ENCODE measurements at places on chromosomes 2 and 18.

DNA sequence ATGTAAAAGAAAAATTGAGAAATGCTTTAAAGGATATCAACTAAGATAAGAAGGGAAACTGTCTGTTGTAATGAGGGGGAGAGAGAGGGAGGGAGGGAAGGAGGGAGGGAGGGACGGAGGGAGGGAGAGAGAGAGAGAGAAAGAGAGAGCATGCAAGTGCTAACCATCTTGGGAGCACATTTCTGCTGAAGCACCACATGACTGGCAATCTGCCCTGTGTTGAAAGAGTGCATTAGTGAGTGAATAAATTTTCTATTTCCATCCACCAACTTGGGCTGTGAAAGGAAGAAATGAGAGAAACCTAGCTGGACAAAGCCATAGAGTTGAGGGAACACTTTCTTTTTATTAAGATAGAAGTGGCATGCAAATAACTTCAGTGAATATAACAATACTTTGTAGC lies 110.7 kb downstream of the TMX3 start:
- no peak for DNase-seq

GRCh38 chr2:71451705-71452104 lies 1.7 kb upstream of the DYSF start:
- no peak for DNase-seq

- no peak for DNase-seq
Observed at GRCh38 chr18:59861963-59862819, 37.6 kb upstream of the PMAIP1 start.

DNA sequence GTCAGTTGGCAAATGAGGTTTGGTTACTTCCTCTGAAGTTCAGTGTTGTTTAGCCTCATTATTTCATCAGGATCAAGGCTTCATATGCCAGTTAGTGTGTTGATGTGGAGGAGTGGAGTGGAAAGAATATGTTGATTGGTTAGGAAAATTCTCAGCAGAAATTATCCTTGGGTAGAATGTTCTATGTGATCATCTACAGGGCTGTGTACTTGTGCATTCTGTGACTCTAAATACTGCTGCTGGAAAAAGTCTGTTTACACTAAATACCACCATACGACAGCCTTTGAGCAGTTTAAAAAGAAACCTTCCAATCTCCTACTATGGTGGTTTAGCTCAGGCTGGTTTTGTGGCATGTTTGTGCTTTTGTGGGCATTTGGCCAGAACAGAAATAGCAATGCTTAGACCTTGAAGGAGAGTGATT lies 25.8 kb downstream of the CAB39 start:
- no peak for DNase-seq

- DNase-seq: no peak
Observed at GRCh38 chr2:40249577-40249976, 202.3 kb downstream of the SLC8A1 start.

- no peak for DNase-seq
Observed at GRCh38 chr2:54387059-54387991, 68.8 kb upstream of the SPTBN1 start.
